NCI-H69 (cell line): ENCODE measurements at places on chromosomes 2 and 18.

DNA sequence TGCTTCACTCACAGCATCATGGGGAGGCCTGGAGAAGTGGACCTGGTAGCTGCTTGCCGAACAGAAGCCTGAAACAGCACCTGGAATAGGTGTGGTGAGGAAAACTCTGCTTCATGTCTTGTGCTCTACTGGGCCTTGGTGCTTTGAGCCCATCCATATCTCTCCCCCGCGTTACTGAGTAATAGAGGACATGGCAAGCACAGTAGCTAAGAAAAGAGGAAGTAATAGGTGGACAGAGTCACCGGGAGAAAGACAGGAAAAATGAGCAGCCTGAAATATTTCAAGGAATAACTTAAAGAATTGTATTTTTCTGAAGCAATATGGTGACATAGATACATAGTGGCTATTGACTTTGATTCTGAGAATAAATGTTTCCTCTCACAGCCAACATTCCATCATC is 14.0 kb upstream of the HNMT start:
- no peak for DNase-seq

DNA sequence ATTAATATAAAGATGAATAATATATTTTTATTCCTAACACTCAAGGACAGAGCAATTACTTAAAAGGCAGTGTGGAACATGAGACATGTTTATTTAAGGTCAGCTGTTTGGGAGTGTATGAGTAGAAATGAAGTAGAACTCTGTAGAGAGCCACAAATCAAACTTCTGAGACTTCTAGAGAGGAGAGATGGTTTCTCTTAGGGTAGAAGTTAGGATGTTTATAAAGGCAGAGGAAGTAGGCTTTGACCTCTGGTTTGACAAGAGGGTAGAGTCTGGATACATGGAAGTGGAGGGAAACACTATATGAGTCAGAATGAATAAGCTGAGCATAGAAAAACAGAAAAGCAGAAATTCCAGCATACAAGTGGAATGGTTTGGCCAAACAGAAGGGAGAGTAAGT is 262.1 kb upstream of the KLHL14 start:
- DNase-seq, result peak; percentile 56

DNA sequence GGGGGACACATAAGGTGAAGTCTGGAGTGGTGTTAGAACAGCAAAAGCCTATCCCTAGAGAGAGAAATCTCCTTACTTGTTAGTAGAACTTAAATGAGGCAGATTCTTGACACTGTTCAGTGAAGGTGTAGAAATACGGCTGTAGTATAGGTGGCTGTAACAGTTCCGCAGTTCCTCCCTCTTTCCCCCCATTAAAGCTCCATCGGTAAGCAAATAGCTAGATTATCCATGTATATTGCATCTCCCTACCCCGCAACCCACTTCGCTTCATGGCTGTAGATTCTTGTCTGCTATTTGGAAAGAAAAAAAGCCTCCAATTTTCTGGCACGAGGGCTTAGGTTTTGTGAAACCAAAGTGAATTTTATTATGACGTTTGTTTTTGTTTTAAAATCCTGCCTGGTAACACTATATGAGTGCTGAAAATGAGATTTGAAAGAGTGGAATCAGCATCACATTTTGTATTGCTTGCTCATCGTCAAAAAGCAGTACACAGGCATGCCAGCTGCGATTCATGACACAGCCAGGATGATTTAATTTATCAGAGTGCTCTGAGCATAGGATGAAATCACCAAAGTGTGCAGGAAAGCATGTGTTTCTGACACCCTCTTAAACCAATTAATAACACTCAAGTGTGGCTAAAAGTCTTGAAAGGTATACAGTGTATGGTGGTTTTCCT is 1.4 kb downstream of the FAM171B start:
- DNase-seq, result peak; percentile 53

- peak; percentile 75 for DNase-seq
Measured at GRCh38 chr2:101776172-101777043, 78.9 kb downstream of the MAP4K4 start.

DNA sequence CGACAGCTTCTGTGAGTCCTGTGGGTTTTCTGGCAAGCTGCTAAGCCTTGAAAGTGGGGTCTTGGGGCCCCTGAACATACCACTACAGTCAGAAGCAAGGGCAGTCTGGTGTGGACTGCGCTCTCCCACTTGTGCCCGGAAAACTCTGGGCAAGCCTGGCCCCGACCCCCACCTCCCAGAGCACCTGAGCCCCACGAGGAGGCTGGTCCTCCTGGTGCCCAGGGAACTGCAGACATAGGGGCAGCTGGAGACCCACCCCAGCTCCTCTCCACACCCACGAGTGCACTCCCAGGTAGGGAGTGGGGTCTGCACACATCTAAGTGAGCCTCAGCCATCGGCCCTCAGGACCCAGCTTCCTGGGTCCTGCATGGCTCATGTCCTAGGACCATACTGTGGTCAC is 16.2 kb upstream of the GPC1 start:
- no peak for DNase-seq
